ENCODE measurements at places on chromosomes 11 and 22.

DNA sequence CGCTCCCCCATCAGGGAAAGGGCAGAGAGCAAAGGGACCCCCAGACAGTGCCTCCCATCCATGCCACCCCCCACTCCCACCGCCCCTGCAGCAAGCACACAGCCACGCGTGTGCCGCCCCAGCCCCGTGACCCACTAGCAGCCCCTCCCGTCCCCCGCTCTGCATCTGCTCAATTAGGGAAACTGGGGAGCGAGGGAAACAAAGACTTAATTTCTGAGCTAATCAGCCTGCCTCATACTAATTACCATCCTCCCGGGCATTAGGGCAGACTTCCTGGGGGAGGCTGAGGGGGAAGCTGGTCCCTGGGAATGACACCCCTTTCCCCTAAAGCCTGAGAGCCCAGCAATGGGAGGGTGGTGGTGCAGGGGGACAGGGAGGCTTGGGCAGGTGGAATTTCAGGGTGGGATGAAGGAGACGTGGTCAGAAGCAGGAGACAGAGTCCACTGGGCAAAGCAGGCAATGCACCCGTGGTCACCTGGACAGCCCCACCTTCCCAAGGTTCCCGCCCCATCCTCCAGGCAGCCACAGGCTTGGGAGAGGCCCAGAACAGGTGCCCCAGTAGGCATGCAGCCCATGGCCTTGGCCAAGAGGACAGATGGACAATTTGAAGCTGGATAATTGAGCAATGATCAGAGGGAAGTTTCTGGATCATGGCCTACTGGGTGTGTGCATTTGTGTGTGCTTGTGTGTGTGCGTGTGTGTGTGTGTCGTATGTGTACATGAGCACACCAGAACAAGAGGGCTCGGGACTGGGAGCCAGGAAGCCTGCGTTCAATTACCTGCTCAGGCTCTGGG, 20.6 kb downstream of the ELFN2 start:
- DNase-seq: no peak
- no peaks in the 10 kb centered on the region for H3K4me1 ChIP-seq
- no peaks in the 10 kb centered on the region for H3K36me3 ChIP-seq
- H3K27me3 ChIP-seq: no peaks in the 10 kb centered on the region

DNA sequence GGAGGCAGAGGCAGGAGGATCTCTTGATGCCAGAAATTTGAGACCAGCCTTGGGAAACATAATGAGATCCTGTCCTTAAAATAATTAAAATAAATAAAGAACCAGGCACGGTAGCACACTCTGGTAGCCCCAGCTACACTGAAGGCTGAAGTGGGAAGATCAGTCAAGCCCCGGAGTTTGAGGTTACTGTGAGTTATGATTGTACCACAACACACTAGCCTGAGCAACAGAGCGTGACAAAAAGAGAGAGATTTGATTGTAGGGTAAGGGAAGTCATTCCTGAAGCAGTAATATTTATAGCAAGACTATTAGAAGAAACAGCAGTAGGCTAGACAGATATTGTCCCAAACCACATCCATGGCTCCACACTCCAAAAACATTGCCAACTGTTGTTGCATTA, 1408.4 kb upstream of the TENM4 start:
- no peak overlapping the region for H3K27ac ChIP-seq
- DNase-seq: no peak
- no peak overlapping the region for H3K4me3 ChIP-seq
- peaks cover 7% of the 10 kb centered on the region for H3K4me1 ChIP-seq

DNA sequence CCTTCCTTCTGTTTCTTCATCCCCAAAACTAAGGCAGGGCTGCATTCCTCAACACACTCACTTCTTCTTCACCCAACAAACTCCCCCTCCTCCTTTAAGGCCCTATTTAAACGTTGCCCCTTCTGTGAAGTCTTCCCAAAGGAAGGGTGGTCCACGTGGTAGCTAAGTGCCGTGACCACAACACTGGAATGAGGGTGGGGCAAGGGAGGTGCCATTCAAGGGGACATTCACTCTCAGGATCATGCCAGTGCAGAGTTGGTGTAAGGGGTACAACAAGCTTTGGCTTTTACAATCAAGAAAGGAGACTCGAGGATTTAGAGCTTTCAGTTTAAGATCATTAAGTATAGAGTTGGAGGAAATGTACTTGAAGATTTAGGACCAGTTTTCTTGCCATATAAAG, 8.0 kb upstream of the MS4A10 start:
- no peaks in the 10 kb centered on the region for H3K36me3 ChIP-seq
- H3K27me3 ChIP-seq: no peaks in the 10 kb centered on the region
- H3K27ac ChIP-seq: no peak overlapping the region
- H3K4me1 ChIP-seq: peaks cover 7% of the 10 kb centered on the region

GRCh38 chr11:95248666-95249467, 17.9 kb upstream of the SESN3 start:
- no peak for DNase-seq
- no peaks in the 10 kb centered on the region for H3K36me3 ChIP-seq
- H3K27me3 ChIP-seq: no peaks in the 10 kb centered on the region
- no peak overlapping the region for H3K27ac ChIP-seq
- no peak overlapping the region for H3K4me3 ChIP-seq
- no peaks in the 10 kb centered on the region for H3K4me1 ChIP-seq

Measured in A673 (cell line).